ENCODE measurements at places on chromosomes 16 and 17.

- DNase-seq: no peak
Measured at GRCh38 chr17:16381496-16381820, 567 bp downstream of the UBB start.

DNA sequence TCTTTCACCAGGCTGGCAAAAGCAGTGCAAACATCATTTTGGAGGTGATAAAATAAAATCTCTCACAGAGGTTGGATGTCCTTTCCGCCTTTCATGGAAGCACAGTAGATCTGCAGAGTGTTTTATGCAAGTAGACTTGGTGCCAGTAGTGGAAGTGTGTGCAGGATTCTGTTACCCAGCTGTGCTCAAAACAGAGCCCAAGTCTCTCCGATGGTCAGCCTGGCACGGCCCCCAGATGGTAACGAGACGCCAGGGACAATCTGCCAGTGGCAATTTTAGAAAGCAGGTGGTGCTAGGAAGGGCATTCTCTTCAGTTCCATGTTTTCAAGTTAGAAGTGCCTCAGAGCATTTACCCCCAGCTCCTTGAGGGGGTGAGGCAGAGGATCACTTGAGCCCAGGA lies 1.5 kb upstream of the MTHFSD start:
- DNase-seq: no peak

DNA sequence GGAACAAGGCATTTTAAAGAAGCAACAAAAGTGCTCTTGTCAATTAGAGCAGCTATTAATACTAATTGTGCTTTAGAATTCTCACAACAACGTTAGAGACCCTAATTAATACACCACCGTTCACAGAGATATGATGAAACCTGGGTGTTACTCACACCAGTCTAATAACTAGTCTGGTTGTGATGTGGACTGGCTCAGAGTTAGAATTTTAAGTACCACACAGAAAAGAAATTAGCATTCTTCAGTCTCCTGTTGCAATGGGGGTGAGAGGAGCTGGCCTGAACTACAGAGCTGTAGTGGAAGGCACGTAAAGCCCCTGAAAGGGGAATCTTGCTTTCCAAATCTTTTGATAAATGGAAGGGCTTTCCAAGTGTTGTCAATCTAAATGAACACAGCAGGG lies 240.8 kb upstream of the TOX3 start:
- no peak for DNase-seq

GRCh38 chr16:17343028-17343427 lies 127.7 kb downstream of the XYLT1 start:
- no peak for DNase-seq

DNA sequence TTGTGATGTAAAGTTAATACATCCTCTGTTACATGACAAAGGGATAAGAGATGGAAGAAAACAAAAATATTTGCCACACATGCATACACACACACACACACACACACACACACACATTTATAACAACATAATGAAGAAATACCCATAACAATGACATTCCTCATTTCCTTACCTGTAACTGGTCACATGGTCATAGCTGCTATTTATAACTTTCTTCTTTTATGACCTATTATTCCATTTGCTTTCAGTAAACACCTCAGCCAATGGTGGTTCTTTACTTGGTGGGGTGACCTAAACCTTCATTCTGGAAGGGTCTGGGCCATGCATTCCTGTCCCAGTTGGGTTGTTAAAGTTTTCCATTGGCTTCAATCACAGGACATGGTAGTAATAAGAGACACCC lies 5.3 kb downstream of the MT2A start:
- no peak for DNase-seq

DNA sequence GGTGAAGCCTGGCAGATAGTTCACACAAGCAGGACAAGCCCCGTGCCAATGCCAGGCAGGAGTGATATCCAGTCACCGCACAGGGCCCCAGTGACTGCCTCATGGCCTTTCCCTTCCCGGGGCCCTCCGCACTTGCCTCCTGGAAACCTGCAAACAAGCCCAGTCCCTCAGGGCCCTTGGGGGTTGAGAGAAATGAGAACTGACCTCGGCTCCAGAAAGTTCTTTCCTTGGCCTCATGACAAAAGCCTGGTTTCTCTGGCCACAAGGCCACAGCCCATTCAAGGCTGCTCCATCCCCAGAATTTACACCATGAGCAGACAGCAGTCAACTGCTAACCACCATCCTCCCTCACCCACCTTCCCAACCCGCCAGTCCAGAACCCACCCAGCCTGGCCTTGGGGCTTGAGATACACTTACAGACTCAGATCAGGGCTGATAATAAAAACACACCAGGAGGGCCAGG lies 77.6 kb downstream of the CCDC182 start:
- no peak for DNase-seq

DNA sequence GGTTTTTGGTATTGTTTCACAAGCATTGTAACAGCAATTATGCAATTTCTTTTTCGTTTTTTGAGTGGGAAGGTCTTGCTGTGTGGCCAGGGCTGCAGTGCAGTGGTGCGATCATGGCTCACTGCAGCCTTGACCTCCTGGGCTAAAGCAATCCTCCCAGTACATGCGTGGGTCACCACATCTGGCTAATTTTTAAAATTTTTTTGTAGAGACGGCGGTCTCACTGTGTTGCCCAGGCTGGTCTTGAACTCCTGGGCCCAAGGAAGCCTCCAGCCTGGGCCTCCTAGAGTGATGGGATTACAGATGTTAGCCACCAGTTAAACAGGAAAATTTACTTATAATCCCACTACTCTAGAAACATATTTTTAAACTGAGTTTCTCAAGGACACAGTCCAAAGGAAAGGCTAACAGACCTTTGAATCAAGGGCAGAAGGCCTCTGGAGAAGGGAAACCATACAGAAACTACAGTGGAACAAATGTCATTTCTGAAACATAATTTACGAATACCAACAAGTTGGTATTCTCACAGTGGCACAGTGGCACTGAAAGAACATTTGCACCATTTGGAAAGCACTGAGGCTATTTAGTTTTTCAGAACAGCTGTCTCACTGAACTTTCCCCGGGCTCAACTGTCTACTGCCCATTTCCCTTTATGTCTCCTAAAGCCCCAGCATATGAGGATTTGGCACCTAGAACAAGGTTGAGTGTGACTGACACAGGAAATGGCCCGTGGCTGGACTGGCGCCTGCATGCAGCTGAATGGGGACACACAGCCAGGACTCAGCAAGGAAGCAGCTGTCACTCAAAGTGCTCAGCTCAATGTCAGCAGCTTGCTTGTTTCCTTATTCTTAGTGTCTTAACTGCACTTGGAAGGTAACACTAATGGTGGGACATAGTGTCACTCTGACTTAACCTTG lies 2.8 kb upstream of the PRKAR1A start:
- no peak for DNase-seq

DNA sequence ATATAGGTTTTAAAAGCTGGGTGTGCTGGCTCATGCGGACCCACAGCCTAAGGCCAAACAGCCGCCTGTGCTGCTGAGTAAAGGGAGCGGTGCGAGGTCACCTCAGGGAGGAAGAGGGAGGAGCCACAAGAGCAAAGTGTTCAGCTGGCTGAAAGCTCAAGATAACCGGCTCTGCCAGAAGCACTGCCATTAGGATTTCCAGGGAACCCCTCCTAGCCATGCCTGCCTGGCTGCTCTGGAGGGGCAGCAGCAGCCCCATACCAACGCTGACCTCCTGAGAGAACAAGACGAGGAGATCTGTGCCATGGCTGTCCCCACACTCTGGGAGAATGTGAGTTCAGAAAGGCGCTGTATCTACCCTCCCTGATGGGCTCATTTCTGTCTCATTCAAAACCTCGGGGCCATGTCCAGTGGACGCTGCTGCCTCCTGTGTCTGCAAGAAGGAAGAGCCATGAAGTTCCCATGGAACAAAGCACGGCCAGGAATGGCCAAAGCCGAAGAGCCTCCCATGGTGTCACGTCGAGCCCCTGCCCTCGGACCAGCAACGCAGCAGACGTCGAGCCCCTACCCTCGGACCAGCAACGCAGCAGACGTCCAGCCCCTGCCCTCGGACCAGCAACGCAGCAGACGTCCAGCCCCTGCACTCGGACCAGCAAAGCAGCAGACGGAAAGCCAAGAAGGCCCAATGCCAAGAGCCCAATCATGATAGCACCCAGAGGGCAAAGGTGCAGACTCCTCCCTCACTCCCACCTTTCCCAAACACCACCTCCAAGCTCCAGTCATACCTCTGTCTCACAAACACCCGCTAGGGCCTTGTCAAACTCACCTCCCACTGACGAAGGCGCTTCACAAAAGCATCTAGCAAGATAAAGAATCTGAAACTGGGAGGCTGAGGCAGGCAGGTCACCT lies 107.0 kb downstream of the ANKRD11 start:
- DNase-seq: no peak

DNA sequence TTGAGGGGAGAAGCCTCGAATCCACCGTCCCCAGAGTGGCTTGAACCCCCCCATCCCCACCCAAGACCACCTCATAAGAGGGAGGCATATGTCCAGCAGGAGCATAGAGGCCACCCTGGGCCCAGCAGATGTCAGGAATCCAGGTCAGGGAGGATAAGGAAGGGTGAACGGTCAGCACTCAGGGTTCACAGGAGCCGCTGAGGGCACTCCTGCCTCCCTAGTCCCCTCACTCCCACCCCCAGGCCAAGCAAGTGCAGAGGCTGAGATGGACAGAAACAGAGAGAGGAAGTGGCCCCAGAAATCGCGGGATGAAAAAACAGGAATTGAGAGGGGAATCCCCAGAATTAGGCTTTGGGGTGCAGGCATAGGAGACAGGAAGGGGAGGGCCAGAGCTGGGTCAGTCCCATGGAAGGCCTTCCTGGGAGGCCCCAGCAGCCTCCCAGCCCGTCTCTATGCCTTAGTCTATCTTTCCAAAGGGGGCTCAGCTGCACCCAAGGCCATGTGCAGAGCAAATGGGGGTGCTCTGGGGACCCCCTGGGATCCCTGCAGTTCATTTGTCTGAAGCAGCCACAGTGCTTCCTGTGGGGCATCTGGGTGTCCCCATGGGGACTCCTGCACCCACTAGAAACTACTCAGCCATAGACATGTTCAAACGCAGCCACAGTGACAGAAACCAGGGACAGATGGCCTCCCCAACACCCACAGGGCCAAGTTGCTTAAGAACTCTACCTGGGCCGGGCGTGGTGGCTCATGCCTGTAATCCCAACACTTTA lies 1.7 kb downstream of the CMTM3 start:
- DNase-seq: no peak

DNA sequence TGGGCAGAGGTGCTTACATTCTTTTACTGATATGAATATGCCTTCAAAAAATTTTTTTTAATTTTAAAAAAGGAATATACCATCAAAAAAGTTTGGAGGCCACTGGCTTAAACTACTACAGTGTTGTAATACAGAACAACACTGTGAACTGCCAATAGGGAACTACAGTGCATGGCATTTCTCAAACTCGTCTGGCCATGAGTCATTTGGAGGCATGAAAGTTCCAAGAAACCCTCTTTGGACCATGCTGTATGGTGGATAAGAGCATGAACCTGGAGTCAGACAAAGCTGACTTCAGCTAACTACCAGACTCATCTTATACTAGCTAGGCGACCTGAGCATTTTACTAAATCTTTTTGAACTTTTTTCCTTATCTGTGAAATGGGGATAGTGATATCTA lies 9.2 kb upstream of the NF1 start:
- no peak for DNase-seq

DNA sequence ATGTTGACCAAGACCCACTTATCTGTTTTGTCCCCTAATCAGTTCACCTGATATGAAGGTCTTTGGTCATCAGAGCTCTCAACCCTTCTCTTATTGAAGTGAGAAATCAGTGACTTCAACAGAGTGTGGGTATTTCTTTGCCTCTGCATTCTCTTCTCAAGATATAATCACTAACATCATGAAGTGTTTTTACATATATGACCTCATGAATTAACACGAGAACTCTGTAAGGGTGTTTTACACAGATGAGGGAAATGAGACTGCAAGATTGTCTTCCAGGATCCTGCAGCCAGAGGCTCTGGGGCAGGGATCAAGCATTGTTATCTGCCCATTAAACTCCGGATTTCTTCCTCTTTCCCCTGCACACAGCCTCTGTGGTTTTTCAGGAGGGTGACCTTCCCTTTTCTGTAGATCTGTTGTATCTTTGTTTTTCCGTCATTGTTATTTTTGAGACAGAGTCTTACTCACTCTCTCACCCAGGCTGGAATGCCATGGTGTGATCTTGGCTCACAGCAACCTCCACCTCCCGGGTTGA lies 22.7 kb downstream of the LCMT1 start:
- DNase-seq: no peak

Data from activated naive CD4-positive, alpha-beta T cell treated with anti-CD3 and anti-CD28 coated beads, Interleukin-2, amount 50 U/mL, for 16 hours (primary cell).